ENCODE measurements at places on chromosomes 1 and 21. TPM values are rescaled to one million over a fixed set of nuclear protein-coding genes. Genes with fewer than 3 reads are reported as not detected.

Gene ITLN1
- total RNA-seq = 0.11 TPM

Gene MPL
- total RNA-seq = 0.06 TPM

Gene CHI3L2
- not detected for total RNA-seq

Gene SFN
- total RNA-seq = 1.8 TPM

Gene FCMR
- total RNA-seq = 0.23 TPM

Gene OR2L8
- not detected for total RNA-seq

Gene ITLN2
- not detected for total RNA-seq

Gene LCA5L
- 6.0 TPM for total RNA-seq

Gene LEPROT
- 21.3 TPM for total RNA-seq

Measured in Daoy (cell line).